ENCODE measurements at places on chromosomes 4 and X.
A peak's percentile ranks its signal among the peaks of the same experiment; 100 is the strongest.

DNA sequence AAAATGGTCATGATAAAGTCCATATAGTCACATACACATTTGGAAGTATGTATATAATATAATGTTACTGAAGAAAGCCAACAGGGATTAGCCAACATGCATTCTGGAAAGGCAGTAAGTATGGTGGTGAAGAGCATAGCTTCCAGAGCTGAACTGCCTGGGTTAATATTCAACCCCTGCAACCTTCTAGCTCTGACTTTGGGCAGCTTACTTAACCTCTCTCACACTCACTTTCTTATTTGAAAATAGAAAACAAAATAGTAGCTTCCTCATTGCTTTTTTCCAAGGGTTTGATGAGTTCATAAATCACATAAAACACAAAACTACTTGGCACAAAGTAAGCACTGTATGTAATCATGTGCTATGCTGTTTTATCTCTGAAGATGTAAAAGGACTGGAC is 216.4 kb downstream of the CHIC2 start:
- no peak for DNase-seq

GRCh38 chr4:173170182-173170778 is 1.7 kb downstream of the GALNT7 start:
- DNase-seq: no peak

DNA sequence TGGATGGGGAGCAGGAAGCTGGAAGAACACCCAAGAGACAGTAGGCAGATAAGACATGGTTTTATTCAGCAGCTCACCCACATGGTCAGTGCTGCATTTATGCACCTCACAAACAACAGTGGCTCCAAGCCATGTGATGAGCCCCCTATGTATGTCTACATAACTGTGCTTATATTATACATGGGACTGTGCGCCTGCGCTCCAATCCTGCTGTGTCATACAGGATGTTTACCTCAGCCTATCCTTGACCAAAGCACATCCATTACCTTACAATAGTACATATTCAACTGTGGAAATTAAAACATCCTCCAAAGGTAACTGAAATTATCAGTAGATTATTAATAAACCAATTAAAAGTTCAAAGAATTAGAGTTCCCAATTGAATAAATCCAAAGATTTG is 44.1 kb upstream of the SGMS2 start:
- no peak for DNase-seq

GRCh38 chrX:103629318-103630170 is 769 bp downstream of the TCEAL1 start:
- DNase-seq: no peak

DNA sequence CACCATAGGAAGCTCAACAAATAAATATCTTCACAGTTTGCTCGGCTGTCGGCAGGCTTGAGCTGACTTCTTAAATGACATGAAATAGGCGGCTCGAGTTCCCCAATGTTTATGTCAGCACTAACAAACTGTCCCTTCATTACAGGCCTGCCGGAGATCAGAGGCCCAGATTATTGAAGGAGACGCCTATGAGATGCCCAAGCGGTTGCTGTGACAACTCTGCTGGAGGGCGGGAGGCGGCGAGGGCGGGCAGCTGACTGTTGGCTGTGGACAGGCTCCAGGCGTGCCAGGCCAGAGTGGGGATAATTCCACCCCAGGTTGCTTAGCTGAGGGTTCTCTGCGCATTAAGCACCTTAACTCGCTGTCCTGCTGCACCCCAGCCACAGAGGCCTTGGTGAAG is 39.2 kb upstream of the MSX1 start:
- no peak for DNase-seq

DNA sequence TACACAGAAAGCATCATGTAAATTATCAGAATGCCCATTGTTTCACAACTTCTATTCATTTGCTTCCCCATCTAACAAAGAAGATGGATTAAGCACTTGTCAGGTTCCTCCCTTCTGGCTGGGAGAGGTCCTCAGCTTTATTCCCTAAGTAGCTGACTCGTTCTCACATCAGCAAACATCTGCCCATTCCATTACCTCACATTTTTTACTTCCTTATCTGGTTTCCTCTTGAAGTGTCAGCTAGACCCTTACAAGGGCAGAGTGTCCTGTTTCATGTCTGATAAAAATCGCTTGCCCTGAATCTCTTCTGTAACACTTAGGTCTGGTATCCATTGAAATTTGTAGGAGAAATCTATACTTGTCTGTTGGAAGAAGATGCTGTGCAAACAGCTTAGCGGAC is 34.7 kb downstream of the TMPRSS11A start:
- peak; percentile 36 for DNase-seq

DNA sequence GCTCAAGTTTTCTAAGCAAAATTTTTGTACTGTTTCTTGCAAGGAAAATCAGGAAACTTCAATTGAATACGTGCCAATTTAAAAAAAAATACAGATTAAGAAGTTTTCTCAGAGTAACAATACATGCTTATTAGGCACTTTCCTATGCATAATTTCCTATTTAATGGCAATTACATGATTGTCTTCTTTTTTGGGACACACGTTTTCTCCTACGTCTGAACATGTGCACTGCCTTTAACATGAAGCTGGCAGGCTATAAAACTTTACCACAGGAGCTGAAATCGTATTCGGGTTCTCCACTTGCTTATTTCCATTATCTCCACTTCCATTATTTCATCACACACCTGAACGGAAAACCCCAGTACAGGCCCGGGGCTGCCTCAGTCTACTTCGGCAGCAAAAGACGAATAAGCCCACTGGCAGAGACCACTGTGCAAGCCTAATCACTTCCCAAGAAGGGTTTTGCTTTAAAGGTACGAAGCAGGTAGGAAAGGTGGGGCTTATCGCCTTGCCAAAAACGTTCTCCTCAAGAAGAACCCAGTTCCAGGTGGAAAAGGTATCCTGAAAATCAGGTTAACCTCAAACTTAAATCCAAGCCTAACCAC is 575 bp downstream of the RCHY1 start:
- no peak for DNase-seq

DNA sequence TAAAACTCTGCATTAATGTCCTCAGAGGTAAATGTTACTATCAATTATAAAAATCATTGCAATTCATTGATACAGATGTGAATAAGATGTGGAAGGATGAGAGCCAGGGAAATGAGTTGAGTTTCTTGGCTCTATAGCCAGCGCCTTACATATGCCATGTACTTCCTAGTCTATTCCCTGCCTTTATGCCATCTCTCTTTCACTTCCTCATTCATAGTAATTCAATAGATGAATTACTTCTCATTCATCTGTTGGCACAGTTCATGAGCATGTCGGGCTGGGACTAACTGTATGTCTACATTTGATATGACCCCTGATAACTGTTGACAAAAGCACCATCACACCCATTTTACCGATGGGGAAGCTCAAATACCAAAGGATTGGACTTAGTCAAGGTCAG is 55.7 kb downstream of the LNX1 start:
- no peak for DNase-seq

DNA sequence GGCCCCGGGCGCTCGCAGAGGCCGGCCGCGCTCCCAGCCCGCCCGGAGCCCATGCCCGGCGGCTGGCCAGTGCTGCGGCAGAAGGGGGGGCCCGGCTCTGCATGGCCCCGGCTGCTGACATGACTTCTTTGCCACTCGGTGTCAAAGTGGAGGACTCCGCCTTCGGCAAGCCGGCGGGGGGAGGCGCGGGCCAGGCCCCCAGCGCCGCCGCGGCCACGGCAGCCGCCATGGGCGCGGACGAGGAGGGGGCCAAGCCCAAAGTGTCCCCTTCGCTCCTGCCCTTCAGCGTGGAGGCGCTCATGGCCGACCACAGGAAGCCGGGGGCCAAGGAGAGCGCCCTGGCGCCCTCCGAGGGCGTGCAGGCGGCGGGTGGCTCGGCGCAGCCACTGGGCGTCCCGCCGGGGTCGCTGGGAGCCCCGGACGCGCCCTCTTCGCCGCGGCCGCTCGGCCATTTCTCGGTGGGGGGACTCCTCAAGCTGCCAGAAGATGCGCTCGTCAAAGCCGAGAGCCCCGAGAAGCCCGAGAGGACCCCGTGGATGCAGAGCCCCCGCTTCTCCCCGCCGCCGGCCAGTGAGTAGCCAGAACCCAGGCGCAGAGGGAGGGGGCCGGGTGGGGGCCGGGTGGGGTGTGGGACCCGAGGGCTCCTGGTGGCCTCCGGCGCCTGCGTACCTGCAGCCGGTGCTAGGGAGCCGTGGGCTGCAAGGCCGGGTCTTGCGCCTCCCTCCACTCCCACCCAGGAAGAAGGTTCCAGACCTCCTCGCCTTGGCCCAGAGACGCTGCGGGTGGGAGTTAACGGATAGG is 534 bp downstream of the MSX1 start:
- no peak for DNase-seq

DNA sequence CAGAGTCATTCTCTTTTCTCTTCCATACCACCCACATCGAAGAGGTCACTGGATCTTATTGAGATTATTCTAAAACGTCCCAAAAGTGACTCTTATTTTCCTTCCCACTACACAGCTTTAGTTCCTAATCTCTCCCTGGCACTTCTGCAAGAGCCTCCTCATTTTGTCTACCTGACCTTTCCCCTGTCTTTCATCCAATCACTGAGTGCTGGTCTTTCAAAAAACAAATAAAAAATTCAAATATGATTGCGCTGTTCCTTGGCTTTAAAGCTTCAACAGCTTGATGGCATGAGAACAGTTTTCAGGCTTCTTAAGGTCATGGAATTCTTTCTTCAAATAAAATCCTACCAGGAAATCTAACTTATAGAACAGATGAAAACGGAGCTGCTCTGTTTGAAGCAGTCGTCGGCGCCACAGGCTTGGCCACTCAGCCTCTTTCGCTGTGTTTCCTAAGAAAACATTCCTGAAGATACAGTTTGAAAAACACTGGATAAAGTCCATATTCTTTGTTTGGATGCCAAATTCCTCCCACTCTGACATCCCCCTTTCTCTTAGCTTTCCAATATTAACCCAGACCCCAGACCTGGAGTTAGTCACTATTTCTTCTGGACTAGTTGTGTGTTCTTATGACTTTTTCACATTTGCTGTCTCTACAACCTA is 12.5 kb downstream of the SYTL5 start:
- no peak for DNase-seq

DNA sequence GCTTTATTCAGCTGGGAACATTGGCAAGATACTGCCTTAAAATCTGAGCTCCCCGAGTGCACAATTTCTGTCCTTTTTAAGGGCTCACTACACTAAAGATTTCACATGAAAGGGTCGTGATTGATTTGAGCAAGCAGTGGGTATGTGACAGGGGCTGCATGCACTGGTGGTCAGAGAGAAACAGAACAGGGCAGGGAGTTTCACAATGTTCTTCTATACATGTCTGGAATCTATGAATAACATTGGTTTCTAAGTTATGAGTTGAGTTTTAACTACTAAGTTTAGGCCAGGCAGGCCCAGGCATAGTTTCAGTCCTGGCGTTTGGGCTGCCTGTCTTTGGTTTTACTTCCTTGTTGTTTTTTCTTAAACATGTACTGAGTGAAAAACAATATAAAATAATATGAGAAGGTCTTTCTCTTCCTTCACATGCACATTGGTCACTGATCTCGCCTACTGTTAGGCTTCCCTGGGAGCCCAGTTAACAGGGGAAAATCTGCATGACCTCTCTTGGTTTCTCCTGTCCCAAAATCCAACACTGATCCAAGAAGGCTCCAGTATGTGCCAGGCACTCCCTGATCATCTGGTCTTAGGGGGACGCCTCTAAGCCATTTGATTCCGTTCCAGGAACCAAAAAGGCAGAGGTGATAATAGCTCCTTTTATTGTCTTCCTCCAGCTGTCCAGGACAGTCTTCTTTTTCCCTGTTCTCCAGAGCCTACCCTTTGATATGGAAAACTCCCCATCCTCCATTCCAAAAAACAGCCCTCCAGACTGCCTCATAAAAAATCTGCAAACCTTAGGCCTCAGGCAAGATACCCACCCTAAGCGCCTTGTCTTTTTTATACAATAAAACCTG is at the start of gene UGT2B17:
Gene UGT2B17 (minus strand): TSS at position 51 of the 854 bp plus-strand sequence. CDS start 7,838 bp downstream, outside the sequence.
- no peak for DNase-seq

DNA sequence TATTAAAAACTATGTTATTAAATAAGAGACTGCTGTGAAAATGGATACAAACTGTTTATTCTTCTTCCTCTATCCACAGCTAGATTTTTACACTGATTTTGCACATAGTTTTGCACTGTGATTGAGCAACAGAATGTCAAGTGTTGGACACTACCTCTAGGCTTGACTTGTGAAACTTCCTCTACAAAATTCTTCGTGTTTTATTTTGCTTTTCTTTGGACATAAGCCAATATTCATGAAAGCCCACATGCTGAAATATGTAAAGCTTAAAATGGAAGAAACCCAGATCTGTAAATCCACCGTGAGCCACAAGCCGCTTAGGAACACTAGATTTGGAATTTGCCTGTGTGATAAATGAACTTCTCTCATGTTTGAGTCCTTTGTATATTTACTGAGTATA is 849.4 kb downstream of the FSTL5 start:
- no peak for DNase-seq

DNA sequence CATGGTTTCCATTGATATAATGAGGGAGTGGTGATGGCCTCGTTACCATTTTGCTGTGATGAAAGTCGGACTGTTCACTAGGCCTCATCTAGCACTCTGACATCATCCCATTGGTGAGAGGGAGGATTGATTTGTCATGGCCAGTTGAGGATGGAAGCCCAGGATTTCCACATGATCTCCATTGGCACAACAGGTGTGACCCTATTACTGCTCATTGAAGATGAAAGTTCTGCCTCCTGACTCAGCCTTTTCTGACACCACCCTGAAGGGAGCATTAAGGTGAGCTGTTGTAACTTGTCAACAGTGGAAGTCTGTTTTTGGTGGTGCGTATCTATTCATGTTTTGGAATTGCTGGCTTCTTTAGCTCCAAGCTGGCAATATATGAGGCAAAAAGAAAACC is 144.2 kb downstream of the PABPC4L start:
- no peak for DNase-seq

DNA sequence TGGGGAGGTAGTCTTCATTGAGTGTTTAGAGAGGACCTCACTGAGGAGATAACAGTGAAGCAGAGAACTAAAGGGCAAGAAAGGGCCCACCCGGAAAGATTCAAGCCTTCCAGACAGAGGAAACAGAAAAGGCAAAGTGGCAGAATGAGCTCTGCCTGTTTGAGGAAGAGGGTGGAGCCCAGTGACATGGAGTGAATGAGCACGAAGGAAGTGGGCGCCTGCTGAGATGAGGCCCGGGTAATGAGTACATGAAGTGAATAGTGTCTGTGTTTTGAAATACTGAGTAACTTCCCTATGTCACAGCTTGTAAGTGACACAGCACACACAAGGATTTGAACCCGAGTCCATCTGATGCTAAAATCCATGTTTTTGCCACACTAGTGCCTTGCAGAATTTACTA is 32.5 kb upstream of the TLR2 start:
- DNase-seq: no peak

DNA sequence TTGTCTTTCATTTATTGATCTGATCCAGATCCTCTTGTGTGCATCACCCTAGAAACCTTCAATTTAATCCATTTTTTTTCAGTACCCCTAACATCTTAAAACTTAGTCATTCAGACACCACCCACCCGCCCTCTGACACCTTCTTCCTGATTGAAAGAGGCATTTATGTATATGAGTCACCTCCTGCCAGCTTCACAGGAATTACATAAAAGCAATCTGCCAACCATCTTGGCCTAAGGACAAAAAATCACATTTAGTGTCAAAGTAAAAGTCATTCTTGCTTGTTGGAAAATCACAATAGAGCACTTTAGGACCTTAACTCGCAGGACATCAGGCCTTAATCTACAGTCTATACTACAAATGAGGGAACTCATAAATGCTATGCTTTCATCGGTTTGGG is 52.1 kb downstream of the NDST3 start:
- DNase-seq: no peak

Measured in NCI-H187 treated with DMSO at 0.1 percent for 48 hours (cell line).